ENCODE measurements at places on chromosomes 5 and 9.

DNA sequence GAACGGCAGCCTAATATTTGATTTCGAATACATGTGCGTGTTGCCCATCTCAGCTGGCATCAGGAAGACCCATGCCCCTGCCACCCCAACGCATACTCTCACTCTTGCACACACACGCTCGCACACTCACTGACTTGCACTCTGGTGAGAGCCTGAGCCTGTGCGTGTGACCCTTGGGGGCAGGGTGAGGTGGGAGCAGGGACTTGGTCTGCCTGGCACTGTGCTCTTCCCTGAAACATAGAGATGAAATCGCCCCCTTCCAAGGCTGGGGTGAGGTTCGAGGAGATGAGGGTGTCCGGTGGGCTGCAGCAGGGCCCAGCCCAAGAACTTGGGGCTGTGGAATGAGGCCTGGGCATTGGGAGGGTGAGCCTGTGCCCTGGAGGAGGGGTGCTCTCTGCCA is 1.2 kb downstream of the LCN9 start:
- DNase-seq = no peak

GRCh38 chr5:129249886-129250285 is 155.3 kb downstream of the ISOC1 start:
- DNase-seq = no peak

DNA sequence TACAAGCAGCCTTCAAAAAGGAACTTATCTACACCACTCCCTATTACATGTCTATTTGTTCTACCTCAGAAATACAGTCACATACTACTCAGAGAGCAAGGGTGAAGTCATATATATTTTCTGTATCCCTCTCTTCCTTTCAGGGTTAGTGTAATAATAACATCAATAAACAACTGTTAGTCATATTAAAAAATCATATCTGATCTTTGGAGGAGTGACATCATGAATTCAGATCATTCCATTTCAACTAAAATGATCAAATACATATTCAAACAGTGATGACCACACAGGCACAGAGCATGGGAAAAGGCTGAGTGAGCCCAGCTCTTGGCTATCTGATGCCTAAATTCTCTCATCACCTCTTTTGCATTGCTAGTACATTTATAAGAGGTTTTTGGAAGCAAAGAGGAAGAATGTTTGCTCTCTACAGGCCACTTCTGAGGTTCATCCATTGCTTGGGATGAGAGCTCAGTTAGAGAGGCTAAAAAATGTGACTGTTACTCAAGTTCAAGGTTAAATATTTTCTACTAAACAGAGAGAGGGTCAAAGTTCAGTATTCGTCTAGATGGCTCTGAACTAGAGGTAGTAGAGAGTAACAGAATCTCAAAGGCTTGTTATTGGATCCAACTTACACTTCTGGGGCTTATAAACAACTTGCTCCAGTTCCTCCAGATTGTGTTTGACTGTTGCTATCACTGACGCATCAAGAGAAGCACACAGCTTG is 39.0 kb downstream of the RIGI start:
- peak; percentile 13 for DNase-seq

- no peak for DNase-seq
These were observed 83.1 kb downstream of the MSX2 start for GRCh38 chr5:174807471-174807870.

DNA sequence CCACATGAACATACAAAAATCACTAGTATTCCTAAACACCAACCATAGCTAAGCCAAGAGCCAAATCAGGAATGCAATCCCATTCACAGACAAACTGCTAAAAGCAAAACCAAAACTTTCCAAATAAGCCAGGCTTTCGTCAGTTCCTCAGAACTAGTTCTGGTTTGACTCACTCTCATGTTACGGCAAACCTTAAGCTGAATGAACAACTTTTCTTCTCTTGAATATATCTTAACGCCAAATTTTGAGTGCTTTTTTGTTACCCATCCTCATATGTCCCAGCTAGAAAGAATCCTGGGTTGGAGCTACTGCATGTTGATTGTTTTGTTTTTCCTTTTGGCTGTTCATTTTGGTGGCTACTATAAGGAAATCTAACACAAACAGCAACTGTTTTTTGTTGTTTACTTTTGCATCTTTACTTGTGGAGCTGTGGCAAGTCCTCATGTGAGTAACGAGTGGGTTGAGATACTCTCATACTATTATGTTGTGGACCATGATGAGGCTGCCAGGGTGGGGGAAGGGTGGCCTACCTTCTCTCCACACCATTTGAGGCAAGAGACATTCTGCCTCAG is at the start of gene PDCD1LG2:
PDCD1LG2 (plus strand) TSS at position 172 of the 572 bp plus-strand sequence. CDS start 12,016 bp downstream, outside the sequence.
- peak; percentile 72 for DNase-seq

GRCh38 chr9:116278326-116278725 is 124.7 kb downstream of the PAPPA start:
- DNase-seq = no peak

DNA sequence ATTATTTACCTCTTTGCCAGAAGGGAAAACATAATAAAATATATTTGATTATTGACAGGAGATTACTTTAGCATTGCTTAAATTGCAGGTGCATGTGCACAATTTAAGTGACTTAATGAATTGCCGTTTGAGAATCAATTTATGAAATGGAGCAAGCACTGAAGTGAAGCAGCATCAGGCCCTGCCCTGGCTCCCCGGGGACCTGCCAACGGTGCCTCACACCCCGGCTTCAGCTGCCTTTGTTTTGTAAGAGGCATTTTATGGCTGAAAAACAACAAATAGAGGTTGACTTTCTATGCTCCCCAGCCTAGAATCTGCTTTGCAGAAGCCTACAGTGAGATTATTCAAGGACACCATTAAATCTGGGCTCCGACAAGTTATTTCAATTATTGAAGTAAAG is 359.1 kb upstream of the IRX4 start:
- DNase-seq = no peak

DNA sequence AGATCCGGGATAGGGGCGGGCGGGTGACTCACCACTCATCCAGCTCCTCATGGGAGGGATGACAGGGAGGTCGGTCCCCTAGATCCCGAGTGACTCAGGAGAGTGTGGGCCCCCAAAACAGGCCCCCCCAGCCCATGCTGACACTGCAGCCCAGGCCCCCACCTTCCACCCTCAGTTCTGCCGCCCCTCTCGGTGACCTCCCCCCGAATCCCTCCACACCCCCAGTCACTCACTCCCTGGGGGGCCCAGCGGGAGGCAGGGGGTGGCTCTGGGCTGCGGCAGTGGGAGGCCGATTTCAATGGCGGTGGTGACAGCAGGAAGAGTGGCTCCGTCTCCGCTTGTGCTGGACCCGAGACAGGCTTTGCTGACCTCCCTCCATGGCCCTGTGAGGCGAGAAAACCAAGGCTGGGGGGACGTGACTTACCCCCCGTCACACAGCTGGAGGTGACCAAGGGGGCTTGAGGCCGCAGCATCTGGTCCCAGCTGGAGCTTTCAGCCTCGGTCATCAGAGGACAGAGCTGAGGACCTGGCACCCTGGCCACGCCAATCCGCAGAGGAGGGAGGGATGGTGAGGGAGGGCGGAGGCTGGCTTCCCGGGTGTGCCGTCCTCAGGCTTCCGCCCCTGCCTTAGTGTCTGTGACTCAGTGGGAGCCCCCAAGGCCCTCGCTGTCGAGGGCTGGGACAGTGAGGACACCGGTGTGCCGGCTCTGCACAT is 9.0 kb downstream of the GPSM1 start:
- DNase-seq = no peak

- no peak for DNase-seq
These were observed 38.9 kb upstream of the CTXN3 start for GRCh38 chr5:127609957-127610356.

DNA sequence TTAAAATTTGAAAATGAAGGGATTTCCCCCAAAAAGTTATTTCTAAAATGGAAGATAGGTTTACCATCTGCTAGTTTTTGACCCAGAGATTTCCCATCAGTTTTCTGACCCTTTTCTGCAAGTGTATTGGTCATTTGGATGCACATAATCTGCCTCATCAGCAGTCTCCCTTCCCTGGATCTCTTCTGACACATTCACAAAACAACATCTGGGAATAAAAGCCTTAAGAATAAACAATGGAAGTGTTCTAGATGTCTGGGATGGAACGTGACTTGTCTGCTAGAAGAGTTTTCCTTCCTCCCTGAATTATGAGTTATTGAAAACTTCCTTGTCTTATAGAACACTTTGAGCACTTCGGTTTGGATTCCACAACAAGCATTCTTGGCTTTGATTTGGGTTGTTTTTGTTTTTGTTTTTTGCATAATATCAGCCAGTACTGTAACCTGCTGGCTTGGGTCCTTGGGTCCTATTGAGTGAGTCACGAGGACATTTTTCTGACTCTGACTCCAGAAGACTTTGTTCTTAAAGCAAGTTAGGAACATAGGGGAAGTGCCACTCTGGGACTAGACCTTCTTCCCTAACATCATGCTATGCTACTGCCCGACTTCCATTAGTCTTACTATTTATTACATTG is 18.2 kb upstream of the ESM1 start:
- no peak for DNase-seq

- no peak for DNase-seq
These were observed 208.5 kb downstream of the ROR2 start for GRCh38 chr9:91741522-91741921.

DNA sequence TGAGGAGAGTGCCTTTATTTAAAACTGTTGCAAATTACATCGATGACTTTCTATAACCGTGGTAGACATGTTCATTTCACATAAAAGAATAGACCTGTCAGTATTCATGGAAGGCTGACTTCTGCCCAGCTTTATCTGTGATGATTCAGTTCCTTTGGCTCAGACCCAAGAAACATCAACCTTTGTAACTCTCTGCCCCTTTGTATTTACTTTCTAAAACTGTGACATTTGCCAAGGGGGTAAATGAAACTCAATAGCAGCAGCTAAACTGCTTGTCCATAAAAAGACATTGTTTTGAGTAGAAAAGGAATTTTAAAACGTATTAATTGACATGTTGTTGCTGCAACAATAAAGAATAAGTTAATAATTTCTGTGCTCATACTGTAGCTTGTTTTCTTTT is 137.8 kb upstream of the ANKH start:
- DNase-seq = peak; percentile 63

GRCh38 chr5:156892223-156892622 is 42.1 kb downstream of the PPP1R2B start:
- DNase-seq = no peak

GRCh38 chr9:83441390-83441789 is 96.8 kb downstream of the FRMD3 start:
- no peak for DNase-seq

DNA sequence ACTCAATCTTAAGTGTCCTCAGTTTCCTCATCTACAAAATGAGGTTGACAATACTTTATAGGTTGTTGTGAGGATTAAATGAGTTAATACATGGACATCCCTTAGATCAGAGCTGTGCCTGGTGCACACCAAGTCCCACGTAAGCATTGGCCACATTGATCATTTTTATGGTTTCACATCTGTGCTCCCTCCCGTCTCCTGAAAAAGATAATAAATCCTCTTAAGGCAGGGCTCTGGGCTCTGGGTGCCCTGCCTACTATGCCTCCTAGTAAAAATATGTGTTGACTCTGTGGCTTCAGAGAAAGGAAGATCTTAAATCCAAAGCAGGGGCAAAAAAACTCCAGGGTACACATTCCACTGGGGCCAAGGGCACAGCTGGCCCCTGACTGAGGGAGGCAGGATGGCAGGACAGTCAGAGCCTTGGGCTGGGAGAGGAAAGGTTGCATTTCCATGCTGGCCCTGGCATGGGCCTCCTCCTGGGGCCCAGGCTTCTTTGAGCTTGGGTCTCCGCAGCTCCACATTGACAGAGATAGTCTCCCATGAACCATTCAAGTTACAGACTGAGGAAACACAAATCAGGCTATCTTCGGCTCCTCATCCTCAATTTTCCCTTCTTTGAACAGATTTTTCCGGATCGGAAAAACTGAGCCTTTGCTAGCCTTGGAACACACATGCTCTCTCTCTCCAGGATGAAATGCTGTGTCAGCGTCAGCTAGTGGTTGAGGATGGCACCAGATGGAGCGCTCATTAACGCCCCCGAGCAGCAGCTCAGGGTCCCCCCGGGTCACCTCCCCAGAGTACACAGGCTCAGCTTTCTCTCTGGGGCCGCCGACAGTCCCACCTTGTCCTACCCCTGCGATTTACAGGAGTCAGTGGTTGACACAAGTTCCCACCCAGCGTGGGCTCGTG is 22.4 kb upstream of the KIF12 start:
- no peak for DNase-seq

DNA sequence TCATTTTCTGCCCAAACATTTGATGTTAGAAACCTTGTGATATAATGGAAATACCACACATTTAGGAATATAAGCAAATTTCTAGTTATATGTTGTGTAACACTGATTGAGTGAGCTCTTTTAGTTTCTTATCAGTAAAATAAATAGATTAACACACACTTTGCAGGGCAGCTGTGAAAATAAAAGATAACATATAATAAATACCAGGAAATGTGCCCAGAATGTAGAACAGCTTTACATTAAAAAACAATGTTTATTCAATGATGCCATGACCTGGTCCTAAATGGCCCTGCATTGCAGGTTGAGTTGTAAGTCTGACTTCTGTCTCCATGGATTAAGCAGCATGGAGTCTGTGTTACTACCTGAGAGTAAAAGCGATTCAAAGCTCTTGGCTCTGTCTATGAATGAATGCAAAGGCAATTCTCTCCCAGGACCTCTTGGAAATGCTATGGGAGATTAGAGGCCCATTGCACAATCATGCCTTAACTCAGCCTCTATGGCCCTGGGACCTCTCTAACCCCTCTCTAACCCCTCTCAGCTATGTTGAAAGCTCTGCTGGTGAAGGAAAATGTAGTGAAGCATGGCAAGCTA is 296.0 kb upstream of the ACTBL2 start:
- DNase-seq = no peak

DNA sequence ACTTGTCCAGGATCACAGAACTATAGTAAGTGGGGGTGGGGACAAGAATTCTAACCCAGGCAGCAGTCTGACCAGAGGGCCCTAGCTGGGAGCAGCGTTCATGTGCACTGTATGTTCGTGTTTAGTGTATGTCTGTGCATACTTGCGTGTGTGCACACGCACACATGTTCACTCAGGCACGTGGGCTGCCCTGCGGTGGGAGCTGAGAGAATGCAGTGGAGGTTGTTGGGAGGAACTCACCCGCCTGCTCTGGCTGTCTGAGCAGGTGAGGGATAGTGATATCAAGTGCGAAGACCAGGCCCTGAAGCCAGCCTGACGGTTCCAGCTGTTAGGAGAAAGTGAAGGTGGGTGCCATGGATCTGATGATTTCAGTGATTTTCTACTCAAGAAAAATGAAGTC is 942 bp downstream of the DCANP1 start:
- no peak for DNase-seq

DNA sequence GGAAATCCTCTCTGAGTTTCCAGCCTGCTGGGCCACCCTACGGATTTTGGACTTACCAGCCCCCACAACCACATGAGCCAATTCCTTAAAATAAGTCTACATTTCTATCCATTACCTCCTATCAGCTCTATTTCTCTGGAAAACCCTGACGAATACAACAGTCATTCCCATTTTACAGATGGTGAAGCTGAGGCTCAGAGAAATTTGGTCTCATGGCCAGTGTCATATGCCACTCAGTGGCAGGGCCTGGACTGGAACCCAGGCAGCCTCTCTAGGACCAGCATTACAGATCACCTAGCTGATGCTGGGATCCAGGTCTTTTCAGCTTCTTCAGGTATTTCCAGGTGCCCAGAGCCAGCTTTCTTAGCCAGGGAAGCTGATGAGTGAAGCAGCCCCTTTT is 45.0 kb upstream of the SH3PXD2B start:
- DNase-seq = no peak

GRCh38 chr5:144128844-144129243 is 41.6 kb downstream of the YIPF5 start:
- no peak for DNase-seq

- DNase-seq = no peak
These were observed 7.7 kb downstream of the EHMT1 start for GRCh38 chr9:137626464-137626863.

Measured in HS-5 (cell line).